ENCODE measurements at places on chromosomes 7 and 10.

GRCh38 chr10:112215342-112215774 lies 31.8 kb upstream of the GPAM start:
- no peak for DNase-seq

DNA sequence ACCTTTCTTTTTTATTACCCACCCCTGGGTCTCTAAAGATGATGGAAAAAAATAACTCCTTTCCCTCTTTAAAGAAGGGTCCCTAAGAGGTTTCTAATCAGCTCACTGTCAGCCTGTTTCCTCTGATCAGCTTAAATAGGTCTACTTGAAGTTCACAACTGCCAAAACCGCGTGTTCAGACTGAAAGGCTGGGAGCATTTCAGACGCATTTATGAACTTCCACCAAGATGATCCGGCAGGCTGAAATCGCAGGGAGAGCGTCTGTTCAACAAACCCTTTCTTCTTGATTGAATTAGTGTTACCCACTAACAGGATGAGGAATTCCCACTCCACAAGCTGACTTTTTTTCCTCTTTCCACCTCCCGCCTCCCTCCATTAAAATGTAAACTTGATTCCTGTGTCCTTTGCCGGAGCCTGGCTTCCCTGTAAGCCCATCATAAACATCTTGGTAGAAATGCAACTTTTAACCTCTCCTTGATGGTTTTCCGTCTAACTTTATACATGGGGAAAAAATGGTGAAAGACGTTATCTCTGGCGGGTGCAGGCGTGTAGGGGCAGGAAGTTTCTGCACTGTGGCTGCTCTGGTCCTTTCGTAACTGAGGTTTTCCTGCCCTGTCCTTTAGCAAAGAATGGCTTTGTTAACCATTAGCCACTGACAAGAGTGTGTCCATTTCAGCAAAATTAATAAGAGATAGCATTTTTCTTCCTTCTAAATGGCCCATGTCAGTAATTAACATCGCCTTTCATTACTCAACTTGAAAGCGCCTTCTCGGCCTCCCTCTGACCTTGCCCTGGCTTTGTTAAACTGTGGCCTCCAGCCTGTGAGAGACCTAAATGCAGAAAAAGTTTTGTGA lies 130.7 kb downstream of the BAMBI start:
- no peak for DNase-seq

DNA sequence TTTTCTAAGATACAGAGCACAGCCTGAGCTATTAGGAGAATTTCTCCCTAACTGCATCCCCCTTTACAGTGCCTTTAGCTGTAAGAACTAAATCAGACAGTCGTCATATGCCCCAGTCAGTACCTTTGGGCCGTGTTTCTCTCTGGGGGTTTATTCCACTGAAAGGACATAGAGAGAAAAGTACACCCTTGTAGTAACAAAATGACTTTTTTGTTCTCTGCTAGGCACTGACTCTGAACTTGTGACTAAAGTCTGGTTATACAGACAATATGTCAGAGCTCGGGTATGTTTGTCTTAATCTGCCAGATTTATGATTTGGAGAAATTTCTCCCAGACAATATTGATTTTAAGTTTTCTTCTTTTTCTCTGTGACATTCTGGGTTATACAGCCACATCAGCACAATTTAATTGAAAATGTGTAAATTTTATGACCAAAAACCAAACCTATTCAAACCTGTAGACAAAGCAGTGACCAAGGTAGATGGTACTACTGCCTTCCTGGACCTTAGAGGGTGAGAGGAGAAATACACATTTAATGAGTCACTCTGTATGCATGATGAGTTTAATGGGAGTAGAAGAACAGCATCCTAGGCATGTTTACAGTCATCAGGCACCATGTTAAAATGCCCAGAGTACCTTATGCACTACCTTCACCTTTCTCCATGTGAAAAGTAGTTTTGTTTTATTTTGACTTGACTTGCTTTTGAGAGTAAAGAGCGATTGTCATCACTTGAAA lies 156.1 kb upstream of the PLXDC2 start:
- DNase-seq = no peak

- DNase-seq = peak; percentile 18
Measured at GRCh38 chr7:83677180-83677866, 28.4 kb upstream of the SEMA3E start.

GRCh38 chr7:94943134-94943533 lies 35.7 kb downstream of the PPP1R9A start:
- DNase-seq = no peak

GRCh38 chr7:21365866-21366624 lies 61.8 kb upstream of the SP4 start:
- peak; percentile 26 for DNase-seq

- DNase-seq = no peak
Measured at GRCh38 chr10:130790339-130790738, 521.2 kb downstream of the TCERG1L start.
